ENCODE measurements at places on chromosomes 6 and 20. TPM values are rescaled to one million over a fixed set of nuclear protein-coding genes. Genes with fewer than 3 reads are reported as not detected.

- no peak for DNase-seq
Observed at GRCh38 chr6:167647737-167648470, 178.8 kb upstream of the AFDN start.

- no peak for DNase-seq
Observed at GRCh38 chr20:926670-927069, 10.5 kb upstream of the ANGPT4 start.

GRCh38 chr6:102549221-102549874 lies 1155.8 kb downstream of the GRIK2 start:
- DNase-seq = no peak

DNA sequence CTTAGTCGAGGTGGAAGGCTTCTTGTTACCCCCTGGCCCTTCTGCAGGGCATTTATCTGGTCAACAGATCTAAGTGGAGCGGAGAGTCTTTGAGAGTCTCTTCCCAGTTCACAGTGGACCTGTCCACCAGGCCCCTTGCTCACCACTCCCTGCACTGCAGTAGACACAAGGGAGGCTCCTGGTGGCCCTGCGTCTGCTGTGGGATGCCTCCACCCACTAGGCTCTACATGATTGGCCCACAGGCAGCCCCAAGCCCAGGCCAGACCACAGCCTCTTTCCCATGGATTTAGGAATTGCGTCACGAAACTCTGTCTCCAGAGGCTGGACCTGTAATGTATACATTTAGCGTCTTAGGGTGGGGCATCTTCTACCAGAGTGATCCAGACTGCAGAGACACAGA lies 28.4 kb downstream of the TBC1D7 start:
- no peak for DNase-seq

- no peak for DNase-seq
Observed at GRCh38 chr6:40738551-40739193, 151.5 kb upstream of the LRFN2 start.

DNA sequence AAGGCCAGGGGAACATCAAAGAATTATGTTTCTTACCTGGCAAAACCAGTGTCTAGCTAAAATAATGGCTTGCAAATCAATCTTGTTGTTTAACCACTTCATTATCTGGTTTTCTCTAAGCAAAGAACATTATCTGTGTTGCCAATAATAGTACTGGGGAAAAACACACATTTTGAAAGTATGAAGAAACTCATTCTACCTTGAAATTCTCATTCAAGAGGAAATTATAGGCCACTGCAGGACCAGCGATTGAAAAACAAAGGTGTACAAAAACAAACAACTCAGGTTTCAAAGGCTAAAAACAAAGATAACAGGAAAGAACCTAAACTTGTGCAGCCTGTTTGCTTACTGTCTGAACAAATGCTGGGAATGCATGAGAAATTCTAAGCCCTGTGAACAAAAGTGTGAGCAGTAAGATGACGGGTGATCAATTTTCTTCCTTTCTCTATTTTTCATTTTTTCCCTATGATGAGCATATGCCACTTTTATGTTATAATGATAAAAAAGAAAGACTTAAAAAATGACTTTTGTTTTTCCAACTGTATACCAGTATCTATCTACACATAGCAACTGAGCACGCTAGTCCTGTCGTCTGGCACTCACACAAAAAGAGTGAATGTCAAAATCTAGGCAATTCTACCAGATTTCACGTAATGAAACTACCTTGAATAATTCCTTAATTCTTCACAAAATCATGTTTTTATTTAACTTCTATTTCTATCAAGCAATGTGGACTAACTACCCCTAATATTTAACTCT lies 117.9 kb downstream of the SGK1 start:
- no peak for DNase-seq

GRCh38 chr6:39281312-39281980 lies 32.8 kb downstream of the KCNK17 start:
- DNase-seq = no peak

DNA sequence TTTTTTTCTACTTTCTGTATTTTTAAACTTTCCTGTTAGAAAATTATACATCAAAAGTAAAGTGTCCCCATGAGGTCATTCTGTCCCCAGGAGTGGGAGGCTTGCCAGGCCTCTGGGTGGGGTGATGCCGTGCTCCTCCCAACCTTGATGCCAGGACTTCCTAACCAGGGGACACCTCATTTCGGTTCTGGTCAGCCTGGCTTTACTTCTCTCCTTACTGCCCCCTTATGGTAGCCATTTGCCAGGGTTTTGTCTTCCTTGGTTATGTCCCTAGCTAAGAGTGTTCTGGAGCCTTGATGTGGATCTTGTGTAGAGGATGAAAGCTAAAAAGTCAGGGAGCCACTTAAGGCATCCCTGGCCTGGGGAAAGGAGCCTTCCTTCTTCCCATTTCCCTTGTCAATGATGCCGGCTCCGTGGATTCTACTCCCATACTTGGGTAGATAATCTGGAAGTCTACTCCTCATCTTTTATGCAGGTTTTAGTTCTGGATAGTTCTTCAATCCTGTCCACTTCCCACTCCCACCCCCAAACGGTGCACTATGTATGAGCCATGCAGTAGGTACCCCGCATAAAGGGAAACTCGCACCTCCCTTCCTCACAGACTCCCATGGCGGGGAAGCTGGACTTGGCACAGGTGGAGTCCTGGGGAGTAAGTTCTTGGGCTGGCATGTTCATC lies 164.1 kb upstream of the SALL4 start:
- DNase-seq = peak; percentile 55

DNA sequence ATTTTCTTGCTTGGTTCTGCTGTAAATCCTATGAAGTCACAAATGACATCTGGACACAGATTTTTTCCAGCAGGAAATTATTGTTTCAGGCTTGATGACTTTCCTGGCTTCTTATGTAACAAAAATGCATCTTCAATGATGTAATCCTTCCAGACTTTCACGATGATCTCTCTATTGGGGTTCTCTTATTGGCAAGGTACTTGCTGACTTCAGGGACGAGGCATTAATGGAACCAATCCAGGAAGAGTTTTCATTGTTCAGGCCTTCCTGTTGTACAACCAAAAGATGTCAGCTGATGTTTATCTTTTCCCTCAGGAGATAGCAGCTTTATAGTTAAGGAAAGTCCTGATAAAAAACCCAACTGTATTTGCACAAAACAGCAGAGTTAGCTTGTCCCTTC lies 118.5 kb upstream of the MMS22L start:
- DNase-seq = no peak

GRCh38 chr6:30761791-30762429 lies 17.6 kb upstream of the IER3 start:
- no peak for DNase-seq

GRCh38 chr6:155030148-155030720 lies 35.1 kb downstream of the TIAM2 start:
- DNase-seq = no peak

DNA sequence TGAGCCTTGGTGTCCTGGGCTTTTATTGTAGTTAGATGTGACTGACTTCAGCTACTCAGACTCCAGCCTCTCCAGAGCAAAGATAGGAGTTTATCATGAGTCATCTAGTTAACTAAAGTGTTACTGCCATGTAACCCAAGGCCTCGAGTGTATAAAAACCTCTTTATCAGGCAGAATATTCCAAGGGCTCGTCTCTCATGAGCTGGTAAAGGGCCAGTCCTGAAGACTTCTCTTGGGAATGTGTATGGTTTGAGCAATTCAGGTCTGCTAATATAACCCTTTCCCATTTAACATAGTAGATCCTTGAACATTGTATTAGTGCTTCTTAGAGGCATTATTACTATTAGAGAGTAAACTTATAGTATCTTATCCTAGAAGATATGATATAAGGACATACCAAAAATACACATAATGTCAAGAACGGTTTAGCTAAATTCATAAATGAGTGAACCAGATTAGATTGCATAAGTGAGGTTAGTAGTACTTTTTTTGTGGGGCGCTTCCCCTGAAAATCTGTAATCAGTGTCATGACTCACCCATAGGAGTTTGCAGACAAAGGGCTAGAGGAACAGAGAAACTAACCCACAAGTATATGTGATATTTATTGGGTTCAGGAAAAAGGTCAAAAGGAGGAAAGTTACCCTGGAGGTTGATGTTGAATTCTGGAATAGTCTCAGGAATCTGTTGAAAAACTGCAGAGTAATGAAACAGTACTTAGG lies 16.0 kb downstream of the DSE start:
- DNase-seq = no peak

DNA sequence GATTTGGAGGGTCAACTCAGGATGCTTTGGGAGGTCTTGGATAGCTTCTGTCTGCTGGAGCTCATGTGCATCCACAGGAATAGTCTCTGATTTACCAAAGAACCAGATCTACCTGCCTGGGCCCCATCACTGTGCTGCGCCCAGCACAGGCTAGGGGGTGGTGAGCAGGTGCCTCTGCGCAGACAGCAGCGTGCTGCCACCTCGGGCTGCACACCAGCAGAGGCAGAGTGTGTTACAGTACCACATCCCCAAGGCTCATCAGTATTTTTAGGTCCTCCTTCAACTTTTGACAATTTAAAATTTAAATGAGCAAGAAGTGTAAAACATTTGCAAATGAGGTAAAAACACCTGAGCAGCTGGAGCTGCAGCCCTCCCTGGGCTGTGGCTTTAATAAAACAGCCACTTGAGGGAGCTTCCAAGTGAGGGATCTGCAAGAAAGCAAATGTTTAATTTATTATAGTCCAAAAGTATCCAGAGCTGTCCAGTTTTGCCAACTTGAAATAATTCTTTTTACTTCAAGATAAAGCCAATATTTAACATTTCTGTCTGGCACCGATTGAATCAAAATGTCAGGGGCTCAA lies 324.9 kb downstream of the ZFAND3 start:
- DNase-seq = no peak

DNA sequence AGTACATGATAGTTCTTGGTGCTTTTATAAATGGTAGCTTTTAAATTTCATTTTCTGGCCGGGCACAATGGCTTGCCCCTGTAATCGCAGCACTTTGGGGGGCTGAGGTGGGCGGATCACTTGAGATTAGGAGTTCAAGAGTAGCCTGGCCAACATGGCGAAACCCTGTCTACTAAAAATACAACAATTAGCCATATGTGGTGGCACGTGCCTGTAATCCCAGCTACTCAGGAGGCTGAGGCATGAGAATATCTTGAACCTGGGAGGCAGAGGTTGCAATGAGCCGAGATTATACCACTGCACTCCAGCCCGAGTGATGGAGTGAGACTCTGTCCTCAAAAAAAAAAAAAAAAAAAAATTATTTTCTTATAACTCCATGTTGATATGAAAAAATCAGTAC lies 36.0 kb downstream of the LRRN4 start:
- DNase-seq = no peak

- peak; percentile 21 for DNase-seq
Observed at GRCh38 chr6:18264923-18265377, 620 bp upstream of the DEK start.

DNA sequence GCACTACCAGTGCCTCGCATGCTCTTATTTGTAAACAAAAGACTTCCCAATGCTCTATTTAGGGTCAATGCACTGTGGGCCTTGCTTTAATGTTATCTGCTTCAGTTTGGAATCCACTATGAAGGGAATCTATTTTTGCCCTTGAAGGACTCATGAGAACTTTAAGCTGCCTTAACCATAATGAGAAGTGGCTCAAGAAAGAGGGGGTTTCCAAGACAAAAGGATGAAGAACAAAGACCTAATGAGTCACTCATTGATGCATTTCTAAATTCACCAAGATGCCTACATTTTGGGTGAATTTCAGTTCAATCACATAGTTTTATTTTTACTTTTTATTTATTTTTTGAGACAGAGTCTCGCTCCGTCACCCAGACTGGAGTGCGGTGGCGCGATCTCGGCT lies 228.2 kb downstream of the LY86 start:
- DNase-seq = no peak

DNA sequence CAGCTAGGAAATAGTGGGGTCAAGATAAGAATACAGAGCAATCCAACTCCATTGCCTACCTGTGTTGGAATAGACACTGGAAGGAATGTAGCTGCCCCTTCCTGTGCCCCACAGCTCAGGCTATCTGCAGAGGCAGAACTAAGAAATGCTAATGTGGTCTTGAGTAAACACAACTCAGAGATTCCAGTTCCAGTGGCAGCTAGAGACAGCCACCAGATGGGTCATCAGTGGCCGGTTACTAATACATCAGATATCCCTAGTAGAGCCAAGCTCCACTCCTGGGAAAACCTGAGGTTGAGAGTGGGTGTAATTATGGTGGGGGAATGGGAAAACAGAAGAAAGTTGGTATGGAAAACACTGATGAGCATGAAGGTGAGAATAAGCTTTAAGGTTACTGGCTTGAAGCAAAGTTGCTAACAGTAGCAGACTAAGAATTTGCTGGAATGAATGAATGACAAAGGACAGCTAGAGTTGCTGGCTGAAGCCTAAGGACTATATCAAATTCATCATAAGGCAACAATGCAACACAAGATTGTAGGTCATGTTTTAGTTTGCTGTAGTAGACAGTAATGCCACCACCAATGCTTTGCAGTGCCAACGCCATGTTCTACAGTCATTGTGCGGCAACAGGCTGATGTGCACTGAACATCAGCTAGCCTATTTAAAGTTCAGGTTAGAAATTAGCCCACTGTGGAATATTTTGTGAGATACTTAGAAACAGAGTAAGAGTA lies 28.3 kb upstream of the FAM83C start:
- no peak for DNase-seq

DNA sequence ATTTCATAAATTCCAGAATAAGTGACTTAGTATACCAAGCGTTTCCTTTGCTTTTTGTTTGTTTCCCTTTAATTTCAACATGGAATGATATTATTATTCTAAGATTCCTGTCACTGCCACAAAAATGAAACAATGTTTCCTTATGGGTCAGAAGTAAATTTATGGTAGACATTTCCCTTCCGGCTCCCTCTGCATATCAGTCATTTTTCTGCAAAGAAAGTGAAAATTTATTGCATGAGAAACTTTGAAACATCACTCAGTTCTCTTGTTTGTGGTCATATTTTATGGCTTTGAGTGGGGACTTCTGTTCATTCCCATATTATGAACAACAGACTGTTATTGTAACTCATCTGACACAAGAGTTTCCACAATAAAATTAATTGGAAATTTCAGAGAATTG lies 97.8 kb downstream of the NKAIN2 start:
- no peak for DNase-seq

DNA sequence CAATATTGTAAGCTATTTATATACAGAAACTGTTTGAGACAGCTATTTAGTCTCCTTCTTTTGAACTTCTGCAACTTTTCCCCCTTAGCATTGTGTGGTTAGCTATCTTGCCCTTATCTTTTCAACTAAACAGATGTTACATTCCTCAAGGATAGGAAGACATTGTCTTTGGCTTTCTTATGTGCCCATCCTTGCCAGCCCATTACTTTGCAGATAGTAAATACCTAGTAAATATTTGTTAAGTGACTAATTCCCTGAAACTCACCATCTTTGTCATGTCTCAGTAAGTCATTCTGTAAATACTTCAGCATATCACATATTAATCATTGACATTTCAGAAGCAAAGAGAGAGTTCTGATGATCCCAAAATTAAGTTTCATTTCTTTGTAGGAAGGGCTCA lies 69.1 kb upstream of the FLRT3 start:
- no peak for DNase-seq

Gene SIRPB1
- total RNA-seq = not detected

Gene SIGLEC1
- 0.11 TPM for total RNA-seq

Gene AKIRIN2
- 129 TPM for total RNA-seq

Gene NOTCH4
- total RNA-seq = 2.1 TPM

Gene C6orf132
- not detected for total RNA-seq

Gene CDH26
- 0.26 TPM for total RNA-seq

Gene JPH2
- not detected for total RNA-seq
